ENCODE measurements at places on chromosomes 2 and 18. TPM values are rescaled to one million over a fixed set of nuclear protein-coding genes. Genes with fewer than 3 reads are reported as not detected.
A peak's percentile ranks its signal among the peaks of the same experiment; 100 is the strongest.

GRCh38 chr18:48889115-48889941 lies 61.4 kb downstream of the SMAD7 start:
- DNase-seq, result no peak

DNA sequence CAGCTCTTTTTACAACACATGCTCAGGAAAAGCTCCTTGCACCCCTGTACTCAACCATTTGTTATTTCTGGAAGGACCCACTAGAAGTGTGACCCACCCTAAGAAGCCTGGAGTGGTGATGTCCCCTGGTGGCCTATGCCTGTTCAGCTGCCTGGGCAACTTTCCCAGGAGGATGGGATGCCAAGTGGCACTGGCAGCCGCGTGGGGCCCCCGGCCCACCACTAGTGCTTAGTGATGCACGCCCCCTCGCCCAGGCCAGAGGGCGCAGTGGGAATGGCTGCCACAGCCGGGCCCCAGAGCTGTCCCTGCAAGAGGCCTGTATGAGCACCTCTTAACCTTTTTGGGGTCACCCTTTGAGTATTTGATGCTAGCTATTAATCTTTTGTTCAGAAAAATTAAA lies 18.1 kb downstream of the IMPA2 start:
- DNase-seq, result peak; percentile 49

DNA sequence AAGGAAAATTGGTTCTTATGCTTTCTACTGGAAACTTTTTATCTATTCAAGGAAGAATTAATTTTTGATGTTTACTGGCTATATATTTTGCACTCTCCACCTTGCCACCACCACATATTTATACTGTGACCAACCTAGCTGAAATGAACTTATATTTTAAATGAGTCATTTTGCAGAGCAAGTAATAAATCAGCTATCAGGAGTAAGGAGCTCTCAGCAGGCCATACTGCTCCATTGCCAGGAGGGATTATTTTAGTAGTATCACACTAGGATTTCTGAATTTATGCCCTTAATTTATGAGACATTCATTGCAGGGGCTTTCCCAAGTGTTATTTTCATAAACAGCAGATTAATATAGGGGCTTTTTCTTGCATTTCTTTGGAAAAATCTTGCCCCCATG lies 125.8 kb upstream of the CYP1B1 start:
- DNase-seq, result no peak

GRCh38 chr2:37689751-37690150 lies 18.3 kb upstream of the CDC42EP3 start:
- DNase-seq, result no peak

DNA sequence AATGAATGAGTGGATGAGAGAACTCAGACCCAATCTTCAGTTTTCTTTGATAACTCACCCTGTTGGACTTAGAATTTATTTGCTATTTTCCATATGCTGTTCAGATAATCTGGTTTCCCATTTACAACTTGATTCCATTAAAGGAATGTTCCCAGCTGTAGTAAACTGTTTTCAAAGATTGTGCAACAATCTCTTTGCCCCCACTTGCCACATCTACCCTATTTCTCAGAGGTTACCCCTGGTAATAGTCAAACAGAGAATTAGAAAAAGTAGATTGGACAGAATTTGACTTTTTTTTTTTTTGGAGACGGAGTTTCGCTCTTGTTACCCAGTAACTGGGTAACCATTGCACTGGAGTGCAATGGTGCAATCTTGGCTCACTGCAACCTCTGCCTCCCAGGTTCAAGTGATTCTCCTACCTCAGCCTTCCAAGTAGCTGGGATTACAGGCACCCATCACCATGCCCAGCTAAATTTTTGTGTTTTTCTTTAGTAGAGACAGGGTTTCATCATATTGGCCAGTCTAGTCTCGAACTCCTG lies 93.4 kb upstream of the SIX2 start:
- DNase-seq, result no peak

DNA sequence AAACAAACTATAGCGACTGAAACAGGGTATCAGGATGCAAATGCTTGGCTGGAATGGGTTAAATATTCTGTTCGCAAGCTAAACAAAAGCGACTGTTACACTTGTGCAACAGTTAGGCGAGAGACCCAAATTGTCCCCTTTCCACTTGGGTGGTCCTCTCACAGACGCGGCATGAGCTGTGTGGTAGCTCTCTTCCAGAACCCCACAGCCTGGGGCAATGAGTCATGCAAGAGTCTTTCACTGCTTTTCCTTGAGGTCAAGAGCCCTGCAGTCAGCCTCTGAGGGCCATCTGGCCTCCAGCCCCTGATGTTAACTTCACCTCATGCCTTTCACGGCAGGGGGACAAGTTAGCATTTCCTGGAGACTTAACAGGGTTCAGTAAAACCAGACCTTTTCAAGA lies 25.7 kb downstream of the SULT1C4 start:
- DNase-seq, result no peak

GRCh38 chr2:104616856-104617255 lies 237.1 kb upstream of the POU3F3 start:
- DNase-seq, result no peak

The SH2D6 gene
- total RNA-seq, result not detected

The LONRF2 gene
- 9.6 TPM for total RNA-seq

GRCh38 chr2:201363857-201364560 lies 6.9 kb upstream of the FLACC1 start:
- no peak for DNase-seq

The ZBTB7C gene
- 40.5 TPM for total RNA-seq

- no peak for DNase-seq
Observed at GRCh38 chr18:23619388-23619881, 33.1 kb upstream of the NPC1 start.

The ABI2 gene
- 31.7 TPM for total RNA-seq

DNA sequence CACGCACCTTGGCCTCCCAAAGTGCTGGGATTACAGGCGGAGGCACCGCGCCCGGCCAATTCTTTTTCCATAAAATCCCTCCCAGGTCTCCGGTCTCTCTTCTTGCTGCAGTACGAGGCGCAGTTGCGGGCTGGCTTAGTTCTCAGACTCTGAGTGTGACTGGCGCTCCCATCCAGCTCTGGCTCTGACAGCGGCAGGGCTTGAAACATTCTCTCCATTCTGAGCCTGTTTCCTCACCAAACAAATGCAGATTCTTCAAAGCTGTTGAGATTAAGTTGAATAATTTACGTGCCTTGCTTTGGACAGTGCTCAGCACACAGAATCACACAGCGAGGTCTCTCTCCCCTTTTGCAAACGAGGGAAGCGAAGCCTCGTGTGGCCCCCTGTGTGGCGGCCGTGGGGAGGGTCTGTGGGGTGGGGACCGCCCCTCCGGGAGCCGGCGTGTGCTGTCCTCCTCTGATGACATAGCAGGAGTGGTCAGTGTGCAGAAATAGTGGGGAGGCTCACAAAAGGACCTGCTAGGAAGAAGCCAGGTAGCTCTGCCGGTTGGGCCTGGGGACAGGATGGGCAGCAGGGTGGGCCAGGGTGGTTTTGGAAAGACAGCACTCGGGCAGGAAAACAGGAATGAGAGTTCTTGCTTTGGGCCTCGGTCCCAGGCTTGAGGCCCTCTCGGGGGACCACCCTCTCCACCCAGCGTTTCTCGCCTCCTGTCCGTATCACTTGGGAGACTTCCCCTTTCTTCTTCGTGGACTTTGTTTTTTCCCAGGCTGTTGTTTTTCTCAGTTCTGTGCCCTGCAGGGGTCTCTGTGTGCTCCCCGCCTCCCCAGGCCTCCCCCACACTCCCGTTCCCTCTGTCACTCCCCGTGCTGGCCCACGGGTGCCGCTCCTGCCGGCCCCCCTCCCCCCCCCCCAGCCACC lies 75.0 kb downstream of the KCNG2 start:
- DNase-seq, result no peak

- DNase-seq, result no peak
Observed at GRCh38 chr2:165141601-165142354, 62.1 kb downstream of the SCN3A start.

DNA sequence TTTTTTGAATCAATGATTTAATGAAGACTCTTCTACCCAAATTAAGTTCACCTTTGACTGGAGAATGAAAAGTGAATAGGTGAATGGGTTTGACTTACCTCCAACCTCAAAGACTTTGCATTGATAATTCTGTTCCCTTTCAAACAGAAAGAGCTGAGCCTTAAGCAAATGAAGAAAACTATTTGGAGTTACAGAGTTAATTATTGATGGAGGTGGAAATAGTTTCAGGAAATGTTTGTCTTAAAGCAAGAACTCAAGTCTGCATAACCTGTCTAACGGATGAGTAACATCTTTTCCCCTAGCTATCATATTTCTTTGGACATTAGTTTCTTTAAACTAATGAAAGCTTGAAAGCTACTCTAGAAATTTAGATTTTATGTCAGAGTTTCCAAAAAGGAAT lies 166.5 kb downstream of the CERS6 start:
- no peak for DNase-seq

The ELOA2 gene
- total RNA-seq, result not detected

DNA sequence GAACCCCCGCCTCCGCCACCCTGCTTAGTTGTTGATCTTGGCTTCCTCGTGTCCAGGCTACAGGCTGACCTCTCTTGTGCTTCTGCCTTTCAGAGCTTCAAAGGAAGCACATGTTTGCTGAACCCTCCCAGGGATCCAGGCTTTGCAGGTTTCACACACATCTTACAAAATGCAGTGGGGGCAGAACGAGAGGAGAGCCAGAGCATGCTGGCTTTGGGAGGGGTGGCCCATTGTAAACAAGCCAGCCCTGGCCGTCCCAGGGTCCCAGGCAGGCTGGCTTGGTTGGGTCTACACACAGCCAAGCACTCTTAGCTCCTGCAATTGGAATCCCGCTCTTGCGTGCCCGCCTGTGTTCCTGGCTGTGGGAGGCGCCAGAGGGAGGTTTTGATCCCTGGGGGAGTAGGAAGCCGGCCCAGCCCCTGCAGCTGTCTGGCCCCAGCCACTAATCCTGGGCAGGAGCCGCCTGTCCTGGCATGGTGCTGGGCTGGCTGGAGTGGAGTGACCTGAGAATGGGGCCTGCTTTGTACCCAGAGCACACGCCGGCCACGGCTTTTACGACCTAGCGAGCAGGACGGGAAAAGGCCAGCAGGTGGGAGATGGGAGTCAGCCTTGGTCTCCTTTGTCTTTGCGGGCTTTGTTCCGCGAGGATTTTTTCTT lies 53.9 kb downstream of the SH3BP4 start:
- no peak for DNase-seq

GRCh38 chr2:105502625-105503334 lies 103.9 kb upstream of the FHL2 start:
- DNase-seq, result no peak

- DNase-seq, result no peak
Observed at GRCh38 chr2:8309131-8309530, 372.7 kb upstream of the ID2 start.

DNA sequence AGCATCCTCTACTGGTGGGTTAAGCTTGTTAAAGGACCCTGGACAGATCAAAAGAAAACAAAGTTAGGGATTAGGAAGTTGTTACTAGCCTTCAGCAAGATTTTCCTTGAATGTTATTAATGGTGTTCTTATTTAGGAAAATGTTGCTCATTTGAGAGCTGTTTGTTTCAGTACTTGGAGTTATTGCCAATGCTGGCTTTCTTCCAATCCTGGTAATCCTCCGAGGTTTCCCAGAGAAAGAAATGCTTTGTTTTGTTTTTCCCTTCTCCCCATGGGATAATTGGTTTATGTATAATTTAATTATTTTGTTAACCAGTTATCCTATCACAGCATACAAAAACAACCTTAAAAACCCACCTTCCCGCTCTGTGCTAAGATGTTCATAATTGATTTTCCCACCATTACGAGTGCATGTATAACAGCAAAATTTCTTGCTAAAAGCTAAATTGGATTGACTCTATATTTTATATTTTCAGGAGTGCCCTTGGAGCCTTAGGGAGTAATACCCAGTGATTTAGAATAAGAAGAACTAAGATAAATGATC lies 79.8 kb downstream of the MGAT5 start:
- DNase-seq, result no peak

GRCh38 chr2:236093134-236093533 lies 75.1 kb downstream of the GBX2 start:
- DNase-seq, result no peak

The ANKRD30BL gene
- 1.2 TPM for total RNA-seq

The PLCL1 gene
- 6.6 TPM for total RNA-seq

- DNase-seq, result no peak
Observed at GRCh38 chr18:77209587-77209986, 40.1 kb upstream of the GALR1 start.

DNA sequence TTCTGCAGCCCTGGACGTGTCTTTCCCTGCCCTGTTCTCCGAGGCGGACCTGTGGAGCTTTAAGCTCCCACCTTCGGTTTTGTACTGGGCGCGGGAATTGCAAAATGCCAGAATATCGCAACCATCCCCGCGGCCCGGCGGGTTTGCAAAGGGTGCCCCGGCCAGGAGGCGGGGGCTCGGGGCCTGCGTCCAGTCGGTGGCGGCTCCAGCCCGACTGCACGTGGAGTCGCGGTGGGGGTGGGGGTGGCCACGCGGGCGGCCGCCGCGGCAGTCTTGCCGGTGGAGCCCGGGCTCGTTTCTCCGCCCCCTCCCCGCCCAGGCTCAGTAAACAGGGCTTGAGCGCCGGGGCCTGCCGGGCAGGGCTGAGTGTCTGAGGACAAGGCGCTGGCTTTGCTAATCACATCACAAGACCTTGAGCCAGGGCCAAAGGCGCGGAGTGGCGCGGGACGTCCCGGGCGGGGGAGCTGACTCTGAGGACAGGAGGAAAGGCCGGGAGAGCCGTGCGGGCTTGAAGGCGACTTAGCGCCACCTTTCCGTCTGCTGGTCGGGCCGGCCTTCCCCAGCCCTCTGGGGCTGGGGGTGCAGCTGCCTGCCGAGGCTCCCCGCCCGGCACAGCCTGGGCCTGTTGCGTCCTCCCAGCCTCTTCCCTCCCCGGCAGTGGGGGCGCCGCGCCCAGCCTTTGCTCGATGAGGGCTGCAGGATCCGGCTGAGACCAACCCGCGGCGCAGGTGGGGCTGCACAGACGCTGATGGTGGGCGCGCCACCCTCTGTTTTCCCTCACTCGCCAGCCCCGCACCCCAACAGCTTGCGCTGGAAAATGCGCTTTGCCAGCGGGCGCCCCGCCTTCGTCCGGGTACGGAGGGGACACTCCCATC lies 786 bp upstream of the ZFP36L2 start:
- peak; percentile 98 for DNase-seq

DNA sequence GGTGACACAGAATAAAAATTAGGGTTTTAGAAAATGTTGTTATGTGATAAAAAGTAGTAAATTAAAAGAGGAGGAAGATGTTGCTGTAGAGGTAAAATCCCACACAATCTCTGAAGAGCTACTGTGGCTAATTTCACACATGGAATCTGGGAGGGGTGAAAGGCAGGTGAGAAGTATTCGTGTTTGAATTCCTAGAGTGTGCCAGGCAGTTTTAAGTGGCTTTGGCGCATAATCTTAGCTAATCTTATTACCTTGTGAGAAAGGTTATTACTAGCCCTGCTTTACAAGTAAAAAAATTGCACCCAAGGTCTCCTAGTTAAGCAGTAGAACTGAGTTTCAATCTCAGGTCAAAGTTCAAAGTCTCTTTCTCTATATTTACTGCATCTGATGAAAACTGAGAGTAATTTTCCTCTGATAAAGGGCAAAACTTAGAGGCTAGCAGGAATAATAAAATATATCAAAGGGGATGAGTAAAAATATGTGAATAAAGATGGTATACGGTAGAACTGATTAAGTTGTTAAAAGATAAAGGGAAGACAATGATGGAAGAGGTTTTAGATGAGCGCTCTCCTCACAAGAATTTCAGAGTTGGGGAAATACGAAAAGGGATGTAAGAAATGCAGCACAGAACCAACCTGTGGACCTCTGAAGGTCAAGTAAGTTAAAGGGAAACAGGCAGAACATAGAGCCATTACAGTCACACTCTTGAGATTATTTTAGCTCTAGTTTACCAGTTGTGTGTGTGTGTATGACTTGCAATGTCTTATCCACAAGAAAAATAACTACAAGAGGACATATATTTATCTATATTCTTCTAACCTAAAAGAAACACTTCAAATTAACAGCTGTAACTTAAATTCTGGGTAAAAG lies 34.8 kb downstream of the GAREM1 start:
- DNase-seq, result no peak

- no peak for DNase-seq
Observed at GRCh38 chr2:205427112-205427511, 255.2 kb upstream of the NRP2 start.

Measured in vagina (tissue), 2 donors.